ENCODE measurements at places on chromosomes 7 and 10.

DNA sequence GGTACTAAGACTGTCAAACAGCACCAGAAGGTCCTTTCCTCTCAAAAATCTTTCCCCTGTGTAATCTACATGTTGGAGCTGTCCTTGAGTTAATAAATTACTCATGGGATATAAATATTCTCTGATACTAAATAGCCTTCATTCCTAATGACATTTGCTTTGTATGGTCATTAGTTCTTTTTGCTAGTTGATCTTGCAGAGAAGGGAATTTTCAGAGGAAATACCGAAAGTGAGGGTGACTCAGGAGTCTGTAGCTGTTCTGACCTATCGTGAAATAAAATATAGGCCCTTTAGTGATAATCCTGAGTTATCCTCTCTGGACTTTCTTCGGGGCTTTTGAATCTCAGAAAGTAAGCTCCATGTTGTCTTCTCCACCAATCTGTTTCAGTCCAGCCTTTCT, 19.4 kb upstream of the CLDN12 start:
- DNase-seq, result no peak

DNA sequence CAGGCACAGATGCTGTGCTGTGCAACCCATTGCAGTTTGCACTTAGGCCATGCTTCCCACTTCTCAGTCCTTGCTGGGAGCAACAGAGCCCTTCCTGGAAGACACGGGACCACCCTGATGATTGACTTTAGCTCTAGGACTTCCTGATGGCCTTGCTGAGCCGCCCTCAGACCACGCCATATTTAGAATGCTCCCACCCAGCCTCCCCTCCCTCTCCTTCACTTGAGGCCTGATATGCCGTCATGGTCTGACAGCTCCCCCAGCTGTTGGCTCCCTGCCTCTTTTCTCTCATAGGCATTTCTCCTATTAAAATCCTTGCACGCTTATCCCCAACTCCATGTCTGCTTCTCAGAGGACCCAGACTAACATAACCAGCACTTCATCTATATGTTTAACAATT, 29.4 kb upstream of the GATAD1 start:
- DNase-seq, result no peak

GRCh38 chr7:80070391-80070790, 64.2 kb upstream of the GNAI1 start:
- DNase-seq, result no peak

- DNase-seq, result no peak
Observed at GRCh38 chr7:17150018-17150417, 148.4 kb upstream of the AHR start.

GRCh38 chr10:119210633-119211032, 3.3 kb downstream of the GRK5 start:
- DNase-seq, result no peak

- no peak for DNase-seq
Observed at GRCh38 chr10:89076120-89076519, 85.5 kb downstream of the FAS start.

DNA sequence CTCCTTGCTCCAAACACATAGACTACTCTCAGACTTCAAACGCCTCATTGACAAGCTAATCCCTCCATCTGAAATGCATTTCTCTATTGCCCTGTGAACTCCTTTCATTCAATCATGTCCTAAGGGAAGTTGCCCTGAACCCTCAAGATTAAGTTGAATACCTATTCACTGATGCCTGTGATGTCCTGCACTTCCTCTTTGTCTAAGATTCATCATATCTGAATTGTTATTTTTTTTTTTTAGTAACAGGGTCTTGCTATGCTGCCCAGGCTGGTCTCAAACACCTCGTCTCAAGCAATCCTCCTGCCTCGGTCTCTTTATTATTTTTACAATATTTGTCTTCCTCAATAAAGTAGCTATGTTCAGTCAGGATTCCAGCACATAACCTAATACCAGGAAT, 3.2 kb downstream of the PSMA2 start:
- DNase-seq, result no peak

DNA sequence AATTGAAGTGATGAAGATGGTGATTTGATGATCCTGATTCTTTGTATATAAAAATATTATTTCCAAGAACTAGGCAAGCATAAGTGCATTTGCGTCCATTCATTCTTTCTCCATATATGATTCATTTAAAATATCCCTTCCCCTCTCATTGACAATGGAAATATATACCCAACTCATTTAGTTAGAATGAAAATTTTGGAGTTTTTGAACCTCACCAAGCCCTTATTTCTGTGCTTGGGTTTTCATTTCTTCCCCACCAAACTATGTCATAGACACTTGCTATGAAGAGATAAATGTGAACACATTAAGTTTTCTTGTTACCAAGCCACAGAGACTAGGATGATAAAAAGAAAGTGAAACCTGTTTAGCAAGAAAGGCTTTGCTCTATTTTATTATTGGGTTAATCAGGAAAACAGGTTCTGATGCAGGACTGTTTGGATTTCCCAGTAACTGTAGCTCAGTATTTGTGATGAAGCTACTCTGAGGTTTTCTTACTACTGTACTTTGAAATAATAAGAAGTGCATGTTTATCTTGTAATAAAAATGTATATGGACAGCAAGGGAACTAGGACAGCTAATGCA, 68.3 kb downstream of the ITGB1 start:
- no peak for DNase-seq
